ENCODE measurements at places on chromosomes 12 and 14.

GRCh38 chr12:68577949-68578348 lies 32.8 kb upstream of the RAP1B start:
- DNase-seq = no peak

DNA sequence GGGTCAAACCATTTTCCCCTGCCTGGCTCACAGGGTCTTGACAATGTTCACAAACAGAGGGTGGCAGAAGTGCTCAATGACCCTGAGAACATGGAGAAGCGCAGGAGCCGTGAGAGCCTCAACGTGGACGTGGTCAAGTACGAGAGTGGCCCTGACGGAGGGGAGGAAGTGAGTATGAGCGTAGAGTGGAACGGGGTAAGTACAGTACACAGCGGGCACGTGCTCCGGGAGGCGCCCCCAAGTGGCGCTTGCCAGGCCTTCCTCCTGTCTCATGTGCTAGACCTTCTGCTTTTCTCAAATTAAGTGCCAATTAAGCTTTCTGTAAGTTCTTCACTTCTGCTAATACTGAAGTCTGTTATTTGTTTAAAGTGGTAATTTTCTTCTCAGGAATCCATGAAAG lies 35.9 kb downstream of the XRCC3 start:
- peak; percentile 46 for DNase-seq

- no peak for DNase-seq
Observed at GRCh38 chr12:46179693-46180452, 89.0 kb downstream of the SLC38A1 start.

DNA sequence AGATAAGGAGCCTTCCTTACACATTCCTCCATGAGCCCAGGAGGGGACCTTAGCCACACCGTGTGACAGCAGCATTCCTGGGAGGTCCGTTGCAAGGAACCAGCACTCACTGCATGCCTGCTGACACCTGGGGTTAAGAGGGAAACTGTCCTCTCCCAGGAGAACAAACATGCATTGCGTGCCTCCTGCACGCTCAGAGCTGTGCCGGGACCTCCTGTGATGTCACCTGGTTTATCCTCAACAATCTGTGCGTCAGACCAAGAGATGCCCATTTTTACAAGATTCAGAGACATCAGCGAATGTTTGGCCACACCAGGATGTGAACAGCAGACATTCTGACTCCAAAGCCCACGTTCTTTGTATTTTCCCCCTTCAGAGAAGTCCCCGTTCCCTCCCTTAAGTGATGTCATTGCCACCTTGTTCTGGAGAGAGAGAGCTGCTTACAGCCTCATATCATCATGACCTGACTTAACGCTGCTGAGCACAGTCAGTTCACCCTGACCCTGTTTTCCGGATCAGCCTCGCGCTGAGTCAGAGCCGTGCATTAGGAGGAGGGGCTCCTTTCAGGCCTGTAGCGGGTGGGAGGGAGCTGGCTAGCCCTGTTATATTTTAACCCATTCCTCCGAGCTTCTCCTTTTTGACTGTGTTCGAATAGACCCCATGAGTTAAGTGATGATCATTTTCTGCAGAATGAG lies 36.2 kb downstream of the TMEM120B start:
- no peak for DNase-seq

GRCh38 chr12:132227782-132228475 lies 83.7 kb downstream of the NOC4L start:
- no peak for DNase-seq

GRCh38 chr14:57323721-57324120 lies 55.0 kb downstream of the AP5M1 start:
- no peak for DNase-seq

DNA sequence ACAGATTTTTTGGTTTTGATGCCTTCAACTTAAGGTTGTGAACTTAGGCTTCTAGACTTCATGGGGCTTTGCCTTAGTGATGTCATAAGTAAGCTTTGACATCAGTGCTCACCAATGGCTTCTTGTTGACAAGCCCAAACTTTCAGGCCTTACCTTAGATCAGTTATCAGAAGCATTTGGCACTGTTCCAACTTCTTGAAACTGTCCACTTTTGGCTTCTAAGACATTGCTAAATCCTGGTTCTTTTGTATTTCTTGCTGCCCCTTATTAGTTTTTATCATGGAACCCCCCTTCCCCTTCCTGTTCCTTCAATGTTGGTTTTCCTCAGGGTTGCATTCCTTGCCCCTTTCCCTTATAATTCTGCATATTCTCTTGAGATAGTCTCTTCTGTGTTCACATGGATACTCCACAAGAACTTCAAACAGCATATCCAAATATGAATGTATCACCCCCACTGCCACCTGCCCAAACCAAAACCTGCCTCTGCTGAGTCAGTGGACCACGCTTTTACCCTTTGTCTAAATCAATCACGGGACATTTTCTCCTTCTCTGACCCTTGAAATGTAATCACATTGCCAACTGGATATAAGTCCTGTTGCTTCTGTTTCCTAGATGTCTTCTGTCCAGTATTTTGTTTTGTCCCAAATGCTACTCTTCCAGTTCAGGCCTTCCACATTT lies 7.9 kb downstream of the PFKM start:
- no peak for DNase-seq

GRCh38 chr12:119938049-119938667 lies 50.9 kb upstream of the BICDL1 start:
- peak; percentile 24 for DNase-seq

DNA sequence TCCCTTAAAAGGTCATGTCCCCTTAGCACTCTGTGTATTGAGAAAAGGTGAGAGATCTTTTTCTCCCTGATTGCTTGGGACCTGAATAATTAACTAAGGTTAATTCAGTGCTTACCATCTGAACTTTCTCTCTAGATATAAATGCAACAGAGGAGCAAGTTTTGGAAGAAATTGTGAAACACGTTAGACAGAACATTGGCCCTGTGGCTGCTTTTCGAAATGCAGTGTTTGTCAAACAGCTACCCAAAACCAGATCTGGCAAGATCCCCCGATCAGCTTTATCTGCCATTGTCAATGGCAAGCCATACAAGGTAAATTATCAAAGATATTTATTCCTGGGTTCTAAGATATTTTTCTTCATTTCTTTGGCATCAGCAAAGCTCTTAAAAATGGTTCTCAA lies 175.5 kb downstream of the ACSS3 start:
- no peak for DNase-seq

DNA sequence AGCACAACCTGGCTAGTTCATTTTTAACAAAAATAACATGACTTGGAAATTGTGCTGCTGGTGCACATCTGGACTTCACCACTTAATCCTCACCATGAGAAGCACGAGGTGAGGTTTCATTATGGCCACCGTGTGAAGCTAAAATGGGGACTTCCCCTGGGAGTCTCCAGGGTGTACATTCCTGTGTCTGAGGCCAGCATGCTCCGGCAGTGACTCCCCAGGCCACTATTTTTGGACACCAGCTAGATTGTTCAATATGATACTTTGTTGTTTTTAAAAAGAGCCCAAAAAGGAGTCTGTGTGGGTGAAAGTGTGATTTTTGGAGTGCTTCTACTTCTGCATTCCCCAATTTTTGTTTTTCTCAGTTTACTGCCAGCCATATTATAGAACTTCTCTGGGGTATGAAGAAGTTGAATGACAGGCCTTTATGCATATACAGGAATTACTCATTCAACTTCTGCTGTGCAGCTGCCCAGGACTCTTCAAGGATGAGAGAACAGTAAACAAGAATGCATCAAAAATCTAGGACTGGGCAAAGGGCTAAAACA lies 16.9 kb upstream of the AICDA start:
- DNase-seq = peak; percentile 38

- DNase-seq = no peak
Observed at GRCh38 chr14:96876747-96877146, 79.6 kb downstream of the VRK1 start.

DNA sequence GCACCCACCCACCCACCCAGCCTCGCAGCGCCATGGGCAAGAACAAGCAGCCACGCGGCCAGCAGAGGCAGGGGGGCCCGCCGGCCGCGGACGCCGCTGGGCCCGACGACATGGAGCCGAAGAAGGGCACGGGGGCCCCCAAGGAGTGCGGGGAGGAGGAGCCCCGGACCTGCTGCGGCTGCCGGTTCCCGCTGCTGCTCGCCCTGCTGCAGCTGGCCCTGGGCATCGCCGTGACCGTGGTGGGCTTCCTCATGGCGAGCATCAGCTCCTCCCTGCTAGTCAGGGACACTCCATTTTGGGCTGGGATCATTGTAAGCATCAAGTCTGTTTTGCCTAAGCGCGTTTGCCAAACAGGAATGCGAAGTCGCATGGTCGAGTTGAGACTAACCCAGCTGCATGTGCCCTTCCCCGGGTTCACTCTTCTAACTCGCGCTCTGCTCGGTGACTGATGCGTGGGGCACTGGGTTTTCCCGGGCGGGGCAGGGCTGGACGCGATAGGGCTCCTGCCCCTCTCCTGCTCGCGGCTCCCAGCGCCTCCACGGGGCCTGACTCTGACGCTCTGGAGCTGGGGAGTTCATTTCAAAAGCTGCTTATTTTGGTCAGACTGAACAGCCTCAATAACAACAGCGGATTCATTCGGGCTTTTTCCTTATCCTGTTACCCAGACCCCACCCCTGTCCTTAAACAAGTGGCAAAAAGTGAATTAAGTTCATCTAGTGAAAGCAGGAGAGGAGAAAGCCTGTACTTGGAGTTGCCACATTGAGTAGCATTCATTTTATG lies 458 bp downstream of the SSPN start:
- peak; percentile 69 for DNase-seq

- no peak for DNase-seq
Observed at GRCh38 chr12:23911574-23911973, 37.9 kb downstream of the SOX5 start.

- DNase-seq = no peak
Observed at GRCh38 chr14:104278214-104278534, 139.8 kb downstream of the KIF26A start.

DNA sequence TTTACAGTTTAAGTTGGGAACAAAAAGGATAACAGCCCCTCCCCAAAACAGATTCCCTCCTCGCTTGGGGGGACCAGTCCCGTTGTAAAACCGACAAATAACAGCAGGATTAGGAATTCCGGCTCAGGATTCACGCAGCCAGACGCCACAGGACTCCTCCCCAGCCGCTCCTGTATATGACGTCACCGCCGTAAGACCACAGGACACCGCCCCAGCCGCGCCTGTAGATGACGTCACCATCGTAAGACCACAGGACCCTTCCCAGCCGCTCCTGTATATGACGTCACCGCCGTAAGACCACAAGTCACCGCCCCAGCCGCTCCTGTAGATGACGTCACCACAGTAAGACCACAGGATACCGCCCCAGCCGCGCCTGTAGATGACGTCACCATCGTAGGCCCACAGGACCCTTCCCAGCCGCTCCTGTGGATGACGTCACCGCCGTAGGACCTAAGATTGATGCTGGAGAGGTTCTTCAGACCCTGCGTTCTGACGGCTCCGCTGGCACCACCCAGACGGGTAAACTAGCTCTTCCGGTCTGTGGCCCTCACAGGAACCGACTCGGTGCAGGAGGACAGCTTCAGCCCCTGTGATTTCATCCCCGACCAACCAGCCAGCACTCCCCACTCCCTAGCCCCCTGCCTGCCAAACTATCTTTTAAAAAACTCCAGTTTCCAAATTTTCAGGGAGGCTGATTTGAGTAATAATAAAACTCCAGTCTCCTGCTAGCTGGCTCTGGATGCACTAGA lies 43.9 kb upstream of the FBRSL1 start:
- no peak for DNase-seq

- no peak for DNase-seq
Observed at GRCh38 chr12:89437231-89437630, 84.9 kb upstream of the DUSP6 start.

- DNase-seq = no peak
Observed at GRCh38 chr14:104357689-104358527, 219.5 kb downstream of the KIF26A start.

- no peak for DNase-seq
Observed at GRCh38 chr12:70698345-70698744, 61.1 kb upstream of the PTPRB start.

- peak; percentile 73 for DNase-seq
Observed at GRCh38 chr12:69101505-69101904, 137.9 kb upstream of the CPSF6 start.

DNA sequence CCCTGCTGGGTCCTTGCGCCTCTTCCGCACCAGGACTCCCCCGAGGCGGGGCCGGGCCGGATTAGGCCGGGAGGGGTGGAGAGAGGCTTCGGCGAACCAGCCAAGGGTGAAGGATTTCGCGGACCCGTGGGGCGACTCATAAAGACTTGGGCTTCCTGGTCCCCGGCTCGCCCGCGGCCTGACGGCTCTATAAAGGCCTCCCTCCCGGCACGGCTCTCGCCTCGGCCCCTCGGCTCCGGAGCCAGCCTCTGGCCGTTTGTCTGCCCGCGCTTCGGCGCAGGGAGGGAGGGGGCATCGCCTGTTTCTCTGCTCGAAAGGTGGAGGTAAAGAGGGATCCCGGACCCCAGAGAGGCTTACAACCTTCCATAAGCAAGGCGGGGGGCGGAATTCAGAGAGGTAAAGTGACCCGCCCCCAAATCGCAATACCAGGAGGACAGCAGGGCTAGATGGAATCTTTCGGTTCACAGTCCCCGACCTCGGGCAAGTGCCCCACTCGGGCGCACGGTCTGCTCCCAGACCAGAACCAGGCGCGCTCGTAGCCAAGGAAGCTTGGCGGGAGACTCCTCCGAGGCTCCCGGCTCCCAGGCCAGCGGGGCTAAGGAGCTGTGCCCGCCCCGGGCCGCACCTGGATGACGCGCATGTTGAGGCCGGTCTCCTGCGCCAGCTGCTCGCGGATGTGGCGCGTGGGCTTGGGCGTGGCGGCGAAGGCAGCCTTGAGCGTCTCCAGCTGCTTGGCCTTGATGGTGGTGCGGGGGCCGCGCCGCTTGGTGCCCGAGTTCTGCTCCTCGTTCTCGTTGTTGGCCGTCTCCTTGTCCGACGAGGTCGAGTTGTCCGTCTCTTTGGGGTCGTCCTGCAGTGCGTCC lies 3.9 kb downstream of the LHX5 start:
- no peak for DNase-seq

- no peak for DNase-seq
Observed at GRCh38 chr12:47034661-47035060, 44.8 kb upstream of the PCED1B start.

DNA sequence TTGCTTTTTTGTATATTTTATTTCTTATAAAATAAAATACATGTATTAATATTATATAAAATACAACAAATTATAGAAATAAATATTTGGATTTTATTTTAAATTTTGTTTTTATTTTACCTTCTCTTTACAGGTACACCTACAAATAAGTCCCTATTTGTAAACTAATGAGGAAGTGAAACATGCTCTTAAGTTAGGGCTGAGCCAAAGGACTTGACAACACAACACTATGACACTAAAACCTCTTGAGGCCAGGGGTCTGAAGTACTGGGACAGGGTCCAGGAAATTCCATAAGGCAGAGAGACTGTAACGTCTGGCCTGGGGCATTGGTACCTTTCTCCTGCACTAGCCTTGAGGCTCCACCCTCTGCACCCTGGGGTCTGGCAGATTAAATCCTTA lies 293.2 kb downstream of the FOXN3 start:
- DNase-seq = no peak

GRCh38 chr12:76872415-76872814 lies 6.4 kb downstream of the CSRP2 start:
- DNase-seq = no peak

GRCh38 chr12:42201063-42201462 lies 37.0 kb downstream of the YAF2 start:
- no peak for DNase-seq

DNA sequence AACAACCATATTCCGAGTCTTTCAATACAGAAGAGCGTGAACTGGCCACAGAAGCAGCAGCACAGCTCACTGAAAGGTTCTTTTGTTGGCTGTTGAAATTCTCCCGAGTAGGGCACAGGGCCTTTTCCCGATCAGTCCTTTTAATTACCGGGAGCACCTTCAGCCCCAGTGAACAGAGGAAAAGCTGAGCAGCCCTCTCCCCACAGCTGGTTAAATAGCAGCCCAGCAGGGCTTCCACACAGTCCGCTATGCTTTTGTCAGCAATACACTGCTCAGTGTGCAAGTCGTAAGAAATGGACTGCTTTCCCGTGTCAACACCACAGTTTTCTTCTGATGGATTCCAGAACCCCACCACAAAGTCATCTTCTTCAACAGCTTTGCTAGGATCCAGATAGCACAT lies 61.3 kb downstream of the DICER1 start:
- no peak for DNase-seq
